ENCODE measurements at places on chromosomes 4 and X. TPM values are rescaled to one million over a fixed set of nuclear protein-coding genes. Genes with fewer than 3 reads are reported as not detected.

DNA sequence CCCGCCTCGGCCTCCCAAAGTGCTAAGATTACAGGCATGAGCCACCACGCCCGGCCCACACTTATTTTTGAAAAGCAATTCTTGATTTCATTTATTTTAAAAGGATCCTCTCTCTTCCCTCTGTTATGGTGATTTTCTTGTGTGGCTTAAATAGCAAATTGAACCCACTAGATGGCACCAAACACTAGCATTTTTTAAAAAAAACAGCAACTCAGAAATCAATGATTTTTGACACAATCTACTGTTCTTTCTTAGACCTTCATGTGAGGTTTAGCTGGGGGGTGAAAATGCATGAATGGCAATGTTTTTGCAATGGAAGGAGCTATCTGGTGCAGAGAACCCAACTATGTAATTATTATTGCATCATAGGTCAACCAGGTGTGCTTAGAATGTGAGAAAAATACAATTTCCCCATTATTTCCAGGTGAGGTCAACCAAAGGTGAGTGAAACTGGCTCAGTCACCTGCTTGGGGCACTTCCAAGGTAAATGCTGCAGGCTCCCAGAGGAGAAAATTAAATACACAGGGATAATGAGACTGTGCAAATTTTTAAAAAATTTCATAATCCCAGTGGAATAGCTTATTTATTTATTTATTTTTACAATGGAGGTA, 226.7 kb upstream of the PRKX start:
- peak; percentile 17 for DNase-seq

The CLIC2 gene
- total RNA-seq, result 31.5 TPM

DNA sequence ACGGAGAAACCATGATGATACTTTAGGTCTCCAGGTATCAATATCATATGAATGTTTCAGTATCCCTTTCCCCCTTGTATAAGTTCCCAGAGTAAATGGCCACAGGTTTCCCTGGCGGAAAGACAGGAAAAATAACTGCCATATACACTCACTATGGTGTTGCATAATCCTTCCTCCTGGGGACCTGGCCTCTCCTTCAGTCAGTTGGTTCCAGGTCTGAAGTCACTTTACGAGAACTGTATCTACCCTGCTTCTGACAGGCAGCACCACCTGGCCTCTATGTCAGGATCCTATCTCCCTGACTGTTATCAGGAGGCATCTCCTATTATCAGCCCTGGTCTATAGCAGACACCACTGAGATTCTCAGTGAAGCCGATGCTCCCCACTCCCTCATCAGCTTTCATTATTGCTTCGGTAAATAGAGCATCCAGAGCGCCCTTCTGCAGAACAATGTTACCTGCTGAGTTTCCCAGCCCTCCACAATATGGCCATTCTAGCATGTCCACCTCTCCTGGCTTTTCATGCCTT, 22.6 kb downstream of the HAUS3 start:
- no peak for DNase-seq

GRCh38 chrX:124506066-124506465, 159.7 kb downstream of the SH2D1A start:
- no peak for DNase-seq

- peak; percentile 24 for DNase-seq
These were observed 16.2 kb downstream of the SPOCK3 start for GRCh38 chr4:167218022-167218608.

DNA sequence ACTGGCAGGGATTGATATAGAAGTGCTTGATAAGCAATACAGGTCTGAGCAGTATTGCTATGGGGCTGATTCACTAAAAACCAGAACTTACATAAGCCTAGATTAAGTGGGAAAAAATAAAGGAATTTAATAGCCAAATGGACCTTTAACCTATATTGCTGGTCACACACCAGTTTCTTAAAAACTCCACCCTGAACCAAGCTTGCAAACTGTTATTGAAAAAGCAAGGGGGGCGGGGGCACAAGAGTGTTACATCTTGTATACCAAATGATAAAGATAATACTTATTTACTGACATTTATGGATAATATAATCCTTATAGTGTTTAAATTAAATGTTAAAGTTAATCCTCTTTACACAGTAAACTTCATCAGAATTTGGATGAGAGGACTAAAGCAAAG, 40.3 kb upstream of the PITX2 start:
- DNase-seq, result no peak

The RXFP1 gene
- 10.7 TPM for total RNA-seq

DNA sequence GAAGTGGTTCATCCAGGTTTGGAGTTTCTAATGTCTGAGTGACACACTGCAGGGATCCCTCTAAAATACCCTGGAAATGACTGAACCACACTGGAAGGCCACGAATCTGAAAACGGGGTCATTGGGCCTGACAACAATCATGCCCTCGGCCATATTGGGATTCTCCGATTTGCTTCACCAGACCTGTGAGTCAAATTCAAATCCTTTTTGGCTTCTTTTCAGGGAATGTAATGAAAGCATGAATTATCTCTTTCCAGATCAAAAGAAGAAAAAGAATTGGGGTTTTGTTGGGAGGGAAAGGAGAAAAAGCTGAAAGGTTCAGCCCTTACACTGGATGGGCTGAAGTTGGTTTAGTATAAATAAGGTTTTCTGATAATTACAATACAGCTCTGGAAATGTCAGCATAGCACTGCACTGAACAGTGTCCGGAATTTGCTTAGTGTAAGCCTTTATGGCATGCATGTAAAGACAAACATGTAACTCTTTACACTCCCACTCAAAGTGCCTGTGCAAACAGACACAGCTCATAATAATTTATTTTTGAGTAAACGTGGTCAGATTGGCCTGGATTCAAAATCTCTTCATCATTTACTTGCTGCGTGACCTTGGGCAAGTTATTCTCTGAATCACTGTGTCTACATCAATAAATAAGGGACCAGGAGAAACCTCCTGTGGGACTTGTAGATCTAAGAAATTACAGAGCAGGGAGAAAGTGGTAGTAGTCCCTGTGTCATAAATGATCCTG, 21.4 kb downstream of the CT47C1 start:
- DNase-seq, result peak; percentile 36

The TBC1D9 gene
- 52.6 TPM for total RNA-seq

DNA sequence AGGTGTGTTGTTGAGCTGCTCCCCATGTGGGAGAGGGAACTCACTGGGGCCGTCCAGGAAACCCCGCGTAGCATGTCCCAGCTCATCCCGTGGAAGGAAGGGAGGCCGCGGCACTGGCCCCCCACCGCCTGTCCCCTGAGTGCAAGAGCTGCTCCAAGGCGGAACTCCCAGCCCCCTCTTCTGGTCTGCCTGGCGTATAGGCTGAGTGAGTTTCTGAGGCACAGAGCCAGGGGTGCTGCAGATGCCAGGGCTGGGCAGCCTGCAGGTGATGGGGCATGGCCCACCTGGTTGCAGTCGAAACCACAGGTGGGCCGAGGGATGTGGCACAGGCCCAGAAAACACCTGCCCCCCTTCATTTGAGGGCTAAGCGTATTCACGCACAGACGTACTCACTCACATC, 49.6 kb downstream of the ABLIM2 start:
- no peak for DNase-seq

DNA sequence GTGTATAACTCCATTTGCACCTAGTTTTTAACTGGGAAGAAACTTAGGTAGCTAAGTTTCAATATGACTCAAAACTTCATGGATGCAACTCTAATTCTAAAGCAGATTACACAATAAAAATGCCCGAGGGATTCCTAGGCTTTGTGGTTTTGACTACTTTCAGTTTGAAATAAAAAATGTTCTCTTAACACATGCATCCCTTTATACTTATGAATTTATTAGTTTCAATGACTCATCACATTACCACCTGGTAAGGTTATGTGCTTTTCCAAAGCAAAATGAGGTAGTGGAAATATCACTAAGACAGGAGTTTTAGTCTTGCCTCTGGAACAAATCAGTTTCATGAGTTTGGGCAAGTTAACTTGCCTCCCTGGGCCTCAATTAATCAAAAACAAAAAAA, 125.5 kb downstream of the OPHN1 start:
- no peak for DNase-seq

GRCh38 chrX:3963980-3964379, 250.5 kb upstream of the PRKX start:
- DNase-seq, result no peak

GRCh38 chr4:161148051-161148450, 1015.7 kb downstream of the FSTL5 start:
- DNase-seq, result no peak

The PLAC1 gene
- not detected for total RNA-seq

The MYOZ2 gene
- 0.63 TPM for total RNA-seq

DNA sequence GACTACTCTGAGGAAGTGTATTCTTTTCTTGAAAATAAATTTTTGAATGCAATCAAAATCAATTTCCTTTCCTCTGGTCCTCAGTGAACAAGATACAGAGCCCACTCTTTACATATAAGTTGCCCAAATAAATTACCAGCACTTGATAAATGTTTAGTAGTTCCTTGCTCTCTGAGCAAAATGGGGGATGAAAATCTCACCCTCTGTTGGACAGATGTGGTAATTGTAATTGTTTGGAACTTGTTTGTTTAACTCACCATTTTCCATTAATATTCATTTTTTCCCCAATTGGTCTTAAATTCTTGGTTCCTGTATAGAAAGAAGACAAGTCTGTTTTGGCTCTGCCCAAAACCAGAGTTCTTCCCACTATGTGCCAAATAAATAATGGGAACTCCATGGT, 146.3 kb downstream of the LDB2 start:
- DNase-seq, result no peak

GRCh38 chr4:168716406-168717129, 219.7 kb downstream of the PALLD start:
- DNase-seq, result no peak

GRCh38 chr4:139171876-139172691, 4.9 kb downstream of the ELF2 start:
- no peak for DNase-seq

GRCh38 chr4:19776021-19776459, 475.7 kb upstream of the SLIT2 start:
- no peak for DNase-seq

DNA sequence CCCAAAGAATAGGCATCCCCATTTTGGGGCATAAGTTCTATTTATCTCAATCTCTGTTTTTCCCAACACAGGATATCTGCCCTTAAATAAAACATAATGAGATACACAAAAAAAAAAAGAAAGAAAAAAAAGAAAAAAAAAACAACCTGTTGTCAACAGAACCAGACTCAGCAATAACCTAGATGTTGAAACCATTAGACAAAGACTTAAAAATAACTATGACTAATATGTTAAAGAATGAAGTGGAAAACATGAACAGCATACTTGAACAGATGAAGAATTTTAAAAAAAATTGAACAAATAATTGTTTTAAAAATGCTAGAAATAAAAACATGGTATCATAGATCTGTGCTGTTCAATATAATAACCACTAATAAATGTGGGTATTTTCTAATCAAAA, 93.4 kb upstream of the RXFP1 start:
- no peak for DNase-seq

The ART3 gene
- 0.71 TPM for total RNA-seq

The NAT8L gene
- total RNA-seq, result 0.28 TPM

The NDUFA1 gene
- total RNA-seq, result 37.1 TPM

DNA sequence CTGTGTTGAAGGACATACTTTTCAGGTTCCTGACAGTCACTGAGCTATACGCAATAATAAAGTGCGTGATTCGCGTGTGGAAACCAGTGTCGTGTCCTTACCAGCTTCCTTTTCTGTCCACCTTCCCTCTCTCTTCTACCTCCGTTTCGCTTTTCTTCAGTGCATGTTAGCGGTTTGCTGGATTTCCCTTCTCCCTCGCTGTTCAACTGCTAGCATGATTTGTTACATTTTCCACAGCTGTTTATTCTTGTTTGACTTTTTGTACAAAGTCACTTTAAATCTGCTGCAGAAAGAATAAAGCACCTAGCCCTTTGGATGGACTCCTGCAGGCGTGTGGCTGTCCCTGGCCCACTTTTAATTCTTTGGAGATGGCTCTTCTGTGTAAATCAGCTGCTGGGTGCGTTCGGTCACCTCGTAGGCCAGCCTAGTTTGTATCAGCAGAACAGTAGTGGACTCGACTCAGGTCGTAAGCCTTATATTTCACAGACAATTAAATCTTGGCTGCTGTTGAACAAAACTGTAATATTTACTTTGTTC, 8.9 kb upstream of the HAND2 start:
- DNase-seq, result peak; percentile 48

The PNPLA4 gene
- total RNA-seq, result 22.8 TPM

GRCh38 chr4:81031796-81032551, 1.5 kb downstream of the BMP3 start:
- no peak for DNase-seq

GRCh38 chr4:26583538-26583864, 383 bp upstream of the TBC1D19 start:
- no peak for DNase-seq

DNA sequence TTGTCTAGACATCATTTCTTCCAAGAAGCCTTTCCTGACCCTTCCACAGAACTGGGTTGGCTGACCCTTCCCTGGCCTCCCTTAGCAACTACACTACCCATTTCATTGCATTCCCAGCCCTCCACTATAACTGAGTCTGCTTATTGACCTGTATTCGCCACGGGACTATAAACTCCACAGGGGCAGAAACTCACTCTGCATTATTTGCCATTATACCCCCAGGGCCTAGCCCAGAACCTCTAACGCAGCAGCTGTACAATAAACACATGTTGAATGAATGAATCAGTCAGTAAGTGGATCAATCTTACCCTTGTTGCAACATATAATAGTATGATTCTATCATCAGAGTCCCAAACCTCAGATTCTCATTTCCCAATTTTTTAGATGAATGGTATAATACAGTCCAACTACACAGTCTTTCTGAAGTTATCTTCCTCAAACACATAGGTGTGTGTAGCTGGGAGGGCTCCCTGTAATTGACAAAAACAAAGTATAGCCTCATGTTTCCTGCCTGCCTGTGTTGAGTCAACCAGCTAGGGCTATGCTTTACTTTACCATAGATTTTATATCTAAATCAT, 209.3 kb downstream of the CHIC2 start:
- no peak for DNase-seq

DNA sequence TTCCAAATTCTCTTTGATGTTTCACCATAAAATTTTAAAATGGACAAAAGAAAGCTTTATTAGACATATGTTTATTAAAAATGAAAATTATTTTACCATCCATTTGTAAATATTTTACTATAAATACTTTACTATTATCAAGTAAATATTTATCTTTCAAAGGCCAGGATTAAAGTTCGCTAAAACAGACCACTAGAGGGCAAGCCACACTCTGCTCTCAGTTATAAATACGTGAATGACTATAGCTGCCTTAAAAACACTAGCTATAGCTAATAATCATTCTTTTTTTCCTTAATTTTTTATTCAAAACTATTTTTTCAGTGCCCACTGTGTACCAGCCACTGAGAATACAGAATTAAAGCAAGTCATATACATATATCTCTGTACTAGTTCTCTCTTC, 38.6 kb downstream of the UNC5C start:
- peak; percentile 71 for DNase-seq

Data from lung (tissue), 17 donors.